Type B pancreatic cell (in vitro differentiated cells): ENCODE measurements at places on chromosomes 5 and 9. TPM values are rescaled to one million over a fixed set of nuclear protein-coding genes. Genes with fewer than 3 reads are reported as not detected.

DNA sequence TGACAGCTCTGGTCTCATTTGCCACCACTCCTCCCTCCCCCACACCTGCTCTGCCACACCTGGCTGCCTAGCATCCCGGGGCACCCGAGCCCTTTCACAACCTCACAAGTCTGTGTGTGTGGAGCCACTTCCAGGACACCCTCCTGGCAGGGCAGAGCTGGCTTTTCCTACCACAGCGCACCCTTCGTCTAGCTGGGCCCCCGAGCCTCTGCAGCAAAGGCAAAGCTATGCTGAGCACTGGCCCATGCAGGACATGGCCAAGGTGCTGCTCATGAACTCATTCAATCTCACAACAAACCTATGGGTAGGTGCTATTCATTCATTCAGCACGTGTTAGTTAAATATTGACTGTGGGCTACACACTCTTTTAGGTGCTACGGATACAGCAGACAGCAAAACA is 43.4 kb downstream of the DUSP1 start:
- peak overlapping the region; percentile 51 for H3K27ac ChIP-seq
- no peak for DNase-seq
- peaks cover 2% of the 10 kb centered on the region for H3K27me3 ChIP-seq
- no peaks in the 10 kb centered on the region for H3K36me3 ChIP-seq
- no peak overlapping the region for H3K4me3 ChIP-seq

DNA sequence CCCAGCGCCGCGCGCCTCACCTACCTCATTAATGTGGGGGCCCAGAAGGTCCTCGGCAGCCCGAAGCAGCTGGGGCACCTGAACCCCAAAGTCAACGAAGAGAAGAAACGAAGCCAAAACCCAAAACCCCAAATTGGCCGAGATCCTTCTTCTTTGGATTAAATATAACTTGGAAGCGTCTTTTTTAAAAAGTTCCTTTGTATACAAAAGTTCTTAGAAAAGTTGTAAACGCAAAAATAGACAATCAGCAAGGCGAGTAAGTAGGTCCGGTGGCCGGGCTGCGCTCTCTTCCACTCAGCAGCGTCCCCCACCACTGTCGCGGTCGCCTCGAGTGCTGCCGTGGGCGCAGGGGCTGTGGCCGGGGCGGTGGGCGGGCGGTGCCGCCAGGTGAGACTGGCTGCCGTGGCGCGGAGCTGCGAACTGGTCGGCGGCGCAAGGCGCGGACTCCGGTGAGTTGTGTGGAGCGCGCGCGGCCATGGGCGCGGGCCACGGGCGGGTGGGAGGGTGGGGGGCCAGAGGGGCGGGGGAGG is 360 bp downstream of the KLF4 start:
- H3K27me3 ChIP-seq = peaks cover 73% of the 10 kb centered on the region
- H3K4me3 ChIP-seq = peak overlapping the region; percentile 92
- peaks cover 16% of the 10 kb centered on the region for H3K36me3 ChIP-seq
- DNase-seq = no peak
- H3K4me1 ChIP-seq = peaks cover 15% of the 10 kb centered on the region

DNA sequence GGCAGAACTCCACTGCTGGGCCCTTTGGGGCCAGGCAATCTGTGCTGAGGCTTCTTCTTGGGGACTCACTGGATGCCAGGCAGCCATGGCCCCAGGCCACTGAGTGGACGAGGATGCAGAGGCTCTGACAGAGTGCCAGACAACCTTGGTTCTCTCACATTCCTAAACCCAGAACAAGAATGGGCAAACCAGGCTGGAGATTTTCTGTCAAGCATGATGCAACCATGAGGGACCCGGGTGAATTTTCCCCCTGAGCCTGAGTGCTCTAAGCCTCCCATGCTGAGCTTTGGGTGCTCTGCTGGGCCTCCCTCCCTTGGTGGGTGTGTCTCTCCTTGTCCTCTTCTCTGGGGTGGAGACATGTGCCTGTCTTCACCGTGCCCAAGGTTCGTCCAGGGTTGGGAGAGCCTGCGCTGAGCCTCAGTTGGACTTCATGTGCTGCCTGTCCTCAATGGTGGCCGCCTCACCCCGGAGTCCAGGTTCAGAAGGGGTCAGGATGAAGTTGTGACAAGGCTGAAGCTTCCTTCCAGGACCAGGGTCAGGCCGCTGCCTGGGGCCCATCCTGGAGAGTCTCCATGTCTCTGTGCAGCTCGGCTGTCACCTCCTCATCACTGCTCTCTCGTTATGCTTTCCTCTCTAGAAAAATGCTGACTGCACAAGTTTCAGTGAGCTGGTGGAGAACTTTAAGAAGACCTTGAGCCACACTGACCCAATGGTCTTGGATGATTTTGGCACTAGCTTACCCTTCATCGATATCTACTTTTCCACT is 24.1 kb downstream of the PITX1 start:
- H3K27ac ChIP-seq = no peak overlapping the region
- no peaks in the 10 kb centered on the region for H3K4me1 ChIP-seq
- peaks cover 25% of the 10 kb centered on the region for H3K27me3 ChIP-seq
- no peak for DNase-seq

DNA sequence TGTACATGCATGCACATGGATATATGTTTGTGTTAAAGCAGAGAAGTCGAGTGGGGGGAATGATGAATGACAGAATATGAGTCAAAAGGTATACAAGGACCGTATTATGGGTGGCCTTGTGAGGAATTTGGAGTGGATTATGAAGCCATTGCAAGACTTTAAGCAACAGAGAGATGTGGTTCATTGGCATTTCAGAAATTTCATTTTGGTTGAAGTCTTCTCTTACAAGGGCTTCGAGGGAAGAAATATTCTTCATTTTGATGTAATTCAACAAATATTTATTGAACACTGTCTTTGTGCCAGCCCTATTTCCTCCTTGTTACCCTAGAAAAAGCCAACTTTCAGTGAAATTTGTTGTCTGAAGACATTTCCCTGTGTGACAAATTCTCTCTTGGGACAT is 83.9 kb upstream of the SLCO6A1 start:
- no peak for DNase-seq
- H3K4me3 ChIP-seq = no peak overlapping the region
- H3K36me3 ChIP-seq = no peaks in the 10 kb centered on the region
- no peaks in the 10 kb centered on the region for H3K27me3 ChIP-seq
- peaks cover 6% of the 10 kb centered on the region for H3K4me1 ChIP-seq

DNA sequence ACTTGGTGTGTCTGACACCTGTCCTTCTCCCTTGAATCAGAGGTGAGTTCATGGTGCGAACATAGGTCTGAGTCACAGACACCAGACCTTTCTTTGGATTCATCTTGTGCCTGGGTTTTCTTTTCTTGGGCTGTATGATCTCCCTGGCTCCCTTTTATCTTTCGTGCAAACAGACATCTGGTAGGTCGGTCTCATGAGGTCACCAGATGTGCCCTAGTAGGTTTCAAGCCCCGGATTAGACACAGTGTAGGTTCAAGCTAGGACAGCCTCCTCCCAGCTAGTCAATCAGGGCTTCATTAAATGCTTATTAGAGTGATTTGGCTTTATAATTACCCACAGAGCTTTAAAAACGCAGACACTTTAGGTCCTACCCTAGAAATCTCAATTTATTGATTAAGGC is 106.0 kb upstream of the MYO10 start:
- no peak overlapping the region for H3K4me3 ChIP-seq
- no peak overlapping the region for H3K27ac ChIP-seq
- H3K27me3 ChIP-seq = no peaks in the 10 kb centered on the region
- H3K36me3 ChIP-seq = no peaks in the 10 kb centered on the region
- H3K4me1 ChIP-seq = peaks cover 7% of the 10 kb centered on the region
- no peak for DNase-seq

GRCh38 chr5:100772548-100772947 is 130.5 kb downstream of the ST8SIA4 start:
- H3K4me1 ChIP-seq = peaks cover 5% of the 10 kb centered on the region
- peak overlapping the region; percentile 39 for H3K27ac ChIP-seq
- H3K4me3 ChIP-seq = no peak overlapping the region
- no peak for DNase-seq
- H3K27me3 ChIP-seq = no peaks in the 10 kb centered on the region

DNA sequence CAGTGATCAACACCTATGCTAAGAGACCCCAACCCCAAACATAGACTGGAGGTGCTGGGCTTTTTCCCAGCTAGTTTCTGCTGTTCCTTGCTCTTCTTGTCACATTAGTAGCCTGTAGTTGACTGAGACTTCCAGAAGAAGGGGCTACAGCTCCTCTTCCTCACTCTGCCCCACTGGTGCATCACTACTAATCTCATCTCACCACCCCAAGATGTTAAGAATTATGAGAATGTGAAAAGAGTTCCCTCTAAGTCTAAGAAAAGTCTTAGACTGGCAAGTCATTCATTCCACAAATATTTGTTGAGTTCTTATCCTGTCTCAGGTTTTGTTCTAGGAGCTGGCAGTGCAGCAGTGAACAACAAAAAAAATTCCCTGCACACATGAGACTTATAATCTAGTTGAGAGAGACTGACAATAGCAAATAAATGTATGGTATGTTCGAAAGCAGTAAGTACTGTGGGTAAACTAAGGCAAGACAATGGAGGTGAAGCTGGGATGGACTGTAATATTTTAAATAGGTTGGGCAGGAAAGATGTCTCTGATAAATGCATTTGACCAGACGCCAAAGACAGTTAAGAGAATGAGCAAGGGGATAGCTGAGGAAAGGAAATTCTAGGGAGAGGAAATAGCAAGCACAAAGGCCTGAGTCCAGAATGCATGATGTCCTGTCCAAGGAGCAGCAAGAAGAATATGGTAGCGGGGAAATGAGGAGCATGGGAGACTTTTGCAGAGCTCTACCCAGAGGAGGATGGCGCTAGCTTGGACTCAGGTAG is 92.3 kb downstream of the PTCD2 start:
- no peak overlapping the region for H3K27ac ChIP-seq
- DNase-seq = no peak
- no peaks in the 10 kb centered on the region for H3K27me3 ChIP-seq
- no peaks in the 10 kb centered on the region for H3K4me1 ChIP-seq

DNA sequence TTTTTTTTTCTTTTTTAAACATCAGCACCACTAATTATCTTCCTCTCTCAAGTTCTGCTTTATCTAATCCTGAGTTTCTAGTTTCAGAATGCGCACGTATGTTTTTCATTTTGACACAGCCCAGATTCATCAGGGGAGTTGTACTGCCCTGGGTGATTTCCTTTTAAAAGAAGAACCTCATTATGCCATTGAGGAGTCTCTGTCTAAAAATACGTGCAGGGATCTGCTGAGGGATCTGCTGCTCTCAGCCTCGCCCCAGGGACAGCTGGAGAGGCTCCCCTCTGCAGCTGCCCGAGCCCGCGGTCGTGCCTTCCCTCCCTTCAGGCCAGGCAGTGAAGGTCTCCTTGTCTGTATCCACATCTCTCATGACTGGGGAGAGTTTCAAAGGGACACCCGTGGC is 273.1 kb downstream of the ARHGEF28 start:
- H3K27ac ChIP-seq = no peak overlapping the region
- no peaks in the 10 kb centered on the region for H3K27me3 ChIP-seq
- no peak overlapping the region for H3K4me3 ChIP-seq
- peaks cover 19% of the 10 kb centered on the region for H3K36me3 ChIP-seq
- H3K4me1 ChIP-seq = peaks cover 37% of the 10 kb centered on the region
- DNase-seq = no peak

DNA sequence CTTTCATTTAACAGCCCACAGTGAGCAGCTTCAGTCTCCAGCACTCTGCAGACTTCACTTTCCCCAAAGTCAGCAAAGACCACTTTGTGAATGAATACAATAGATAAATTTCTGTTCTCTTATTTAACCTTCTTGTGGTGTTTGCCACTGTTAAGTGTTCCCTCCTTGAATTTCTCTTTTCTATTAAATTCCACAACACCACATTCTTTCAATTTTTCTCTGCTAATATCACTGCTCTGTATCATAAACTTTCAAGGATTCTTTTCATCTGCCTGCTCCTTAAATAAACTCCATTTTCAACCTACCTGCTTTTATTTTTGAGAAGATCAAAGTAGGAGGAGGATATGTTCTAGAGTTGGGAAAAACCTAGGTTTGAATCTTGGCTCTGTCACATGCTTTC is 739.5 kb upstream of the GRAMD2B start:
- DNase-seq = no peak
- H3K36me3 ChIP-seq = no peaks in the 10 kb centered on the region
- peaks cover 7% of the 10 kb centered on the region for H3K4me1 ChIP-seq
- H3K4me3 ChIP-seq = no peak overlapping the region

DNA sequence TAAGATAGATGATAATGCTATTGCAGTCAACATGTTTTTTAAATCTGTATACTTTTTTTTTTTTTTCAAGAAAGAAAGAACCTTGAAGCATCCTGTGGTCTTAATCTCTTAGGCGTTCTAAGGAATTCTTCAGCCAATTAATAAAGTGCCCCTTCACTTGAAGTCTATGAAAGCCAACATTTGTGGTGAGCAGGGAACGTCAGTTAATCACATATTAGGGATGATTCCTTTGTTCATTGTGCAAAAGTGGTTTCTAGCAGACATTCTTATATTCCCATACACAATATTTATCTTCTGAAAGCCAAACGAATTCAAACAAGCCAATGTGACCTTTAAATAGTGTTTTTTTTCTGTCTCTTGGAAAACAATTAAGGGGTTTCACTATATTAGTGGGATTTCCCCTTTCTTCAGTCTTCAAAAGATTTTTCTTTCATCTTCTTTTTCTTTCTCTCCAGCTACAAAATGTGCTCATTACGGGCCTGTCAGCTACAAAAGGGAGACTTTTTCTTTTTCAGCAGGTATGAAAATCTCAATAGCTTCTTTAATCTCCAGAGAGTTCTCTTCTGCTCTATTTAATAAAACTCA is 40.1 kb downstream of the TMEM167A start:
- H3K4me3 ChIP-seq = no peak overlapping the region
- H3K27me3 ChIP-seq = no peaks in the 10 kb centered on the region
- DNase-seq = no peak
- peak overlapping the region; percentile 14 for H3K27ac ChIP-seq
- no peaks in the 10 kb centered on the region for H3K36me3 ChIP-seq

GRCh38 chr9:18485714-18486113 is 11.8 kb downstream of the ADAMTSL1 start:
- peaks cover 4% of the 10 kb centered on the region for H3K4me1 ChIP-seq
- H3K36me3 ChIP-seq = no peaks in the 10 kb centered on the region
- no peak for DNase-seq
- no peak overlapping the region for H3K27ac ChIP-seq
- H3K27me3 ChIP-seq = no peaks in the 10 kb centered on the region

The DIRAS2 gene
- 2.0 and 5.2 TPM in 2 replicates for total RNA-seq

The RICTOR gene
- total RNA-seq = 30.1 and 31.8 TPM in 2 replicates

The DMAC1 gene
- total RNA-seq = 72.3 and 83.9 TPM in 2 replicates

The SCGB3A2 gene
- total RNA-seq = 1.4 TPM in 1 of 2 replicates, not detected in the other

The TLX3 gene
- 2.1 and 7.8 TPM in 2 replicates for total RNA-seq

The TAL2 gene
- 0.65 TPM in 1 of 2 replicates, not detected in the other for total RNA-seq

The SIT1 gene
- not detected in 2 replicates for total RNA-seq

The IFNA13 gene
- total RNA-seq = not detected in 2 replicates

The CKMT2 gene
- 4.3 and 10.4 TPM in 2 replicates for total RNA-seq

The PRRX2 gene
- total RNA-seq = 0.50 and 20.8 TPM in 2 replicates

The TOR1A gene
- total RNA-seq = 28.5 and 36.2 TPM in 2 replicates
